ENCODE measurements at places on chromosomes 2 and 18. TPM values are rescaled to one million over a fixed set of nuclear protein-coding genes. Genes with fewer than 3 reads are reported as not detected.

The TUBA4B gene
- total RNA-seq, result not detected

The SLC9A4 gene
- total RNA-seq, result 0.55 TPM

The GREB1L gene
- 14.9 TPM for total RNA-seq

The PARD6G gene
- 12.5 TPM for total RNA-seq

The NAT8 gene
- total RNA-seq, result not detected

The NGEF gene
- total RNA-seq, result 10.0 TPM

The WNT6 gene
- total RNA-seq, result 1.0 TPM

The LIPG gene
- total RNA-seq, result 20.2 TPM
